Activated CD4-positive, alpha-beta T cell treated with anti-CD3 and anti-CD28 coated beads, Interleukin-2, amount 50 U/mL, for 16 hours (primary cell): ENCODE measurements at places on chromosomes 3 and 15.

- DNase-seq, result peak; percentile 67
Measured at GRCh38 chr3:69294014-69294766, 91.7 kb downstream of the FRMD4B start.

DNA sequence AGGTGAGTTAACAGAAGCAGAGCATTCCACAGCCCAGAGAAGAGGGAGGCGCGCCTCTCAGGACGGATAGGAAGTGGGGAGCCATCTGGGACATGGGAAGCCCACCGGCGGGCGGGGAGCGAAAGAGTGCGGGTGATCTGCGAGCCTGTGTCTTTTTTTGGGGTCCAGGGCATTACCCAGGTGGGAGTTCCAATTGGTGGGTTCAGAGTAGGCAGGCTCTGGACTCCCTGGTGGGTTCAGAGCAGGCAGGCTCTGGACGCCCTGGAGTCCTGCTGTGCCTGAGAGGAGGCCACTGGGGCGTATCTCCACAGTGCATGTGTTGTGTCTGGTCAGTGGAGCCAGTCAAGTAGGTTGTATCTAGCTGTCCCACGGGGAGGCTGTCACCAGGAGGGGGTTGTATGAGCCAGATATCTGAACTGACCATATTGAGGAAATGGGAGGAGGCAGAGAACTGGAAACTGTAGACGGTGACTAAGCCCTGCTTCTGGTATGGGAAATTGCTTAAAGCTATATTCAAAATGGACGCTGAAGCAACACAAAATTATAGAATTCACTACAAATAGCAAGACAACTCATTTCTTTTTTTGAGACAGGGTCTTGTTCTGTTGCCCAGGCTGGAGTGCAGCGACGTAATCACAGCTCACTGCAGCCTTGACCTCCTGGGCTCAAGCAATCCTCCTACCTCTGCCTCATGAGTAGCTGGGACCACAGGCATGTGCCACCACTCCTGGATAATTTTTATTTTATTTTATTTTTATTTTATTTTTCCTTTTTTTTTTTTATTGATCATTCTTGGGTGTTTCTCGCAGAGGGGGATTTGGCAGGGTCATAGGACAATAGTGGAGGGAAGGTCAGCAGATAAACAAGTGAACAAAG is 34.5 kb upstream of the CHST2 start:
- DNase-seq, result no peak

- no peak for DNase-seq
Measured at GRCh38 chr3:178966299-178967176, 105.1 kb downstream of the ZMAT3 start.

DNA sequence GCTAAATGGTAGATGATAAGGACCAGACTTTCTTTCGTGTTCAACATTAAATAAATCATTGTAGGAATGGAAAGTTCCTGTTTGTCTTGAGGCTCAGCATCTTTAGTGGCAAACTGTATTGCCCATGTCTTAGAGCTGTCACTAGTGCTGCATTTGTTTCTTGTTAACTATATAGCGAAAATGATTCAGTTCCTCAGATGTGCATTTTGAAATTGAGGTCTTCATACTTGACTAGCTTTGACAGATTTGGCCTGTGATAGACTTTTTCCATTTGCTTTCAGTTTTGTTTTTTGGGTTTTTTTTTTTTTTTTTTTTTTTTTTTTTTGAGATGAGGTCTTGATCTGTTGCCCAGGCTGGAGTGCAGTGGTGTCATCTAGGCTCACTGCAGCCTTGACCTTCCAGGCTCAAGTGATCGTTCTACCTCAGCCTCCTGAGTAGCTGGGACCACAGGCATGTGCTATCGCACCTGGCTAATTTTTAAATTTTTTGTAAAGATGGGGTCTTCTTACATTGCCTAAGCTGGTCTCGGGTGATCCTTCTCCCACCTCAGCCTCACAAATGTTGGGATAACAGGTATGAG is 9.5 kb upstream of the RPLP1 start:
- no peak for DNase-seq

DNA sequence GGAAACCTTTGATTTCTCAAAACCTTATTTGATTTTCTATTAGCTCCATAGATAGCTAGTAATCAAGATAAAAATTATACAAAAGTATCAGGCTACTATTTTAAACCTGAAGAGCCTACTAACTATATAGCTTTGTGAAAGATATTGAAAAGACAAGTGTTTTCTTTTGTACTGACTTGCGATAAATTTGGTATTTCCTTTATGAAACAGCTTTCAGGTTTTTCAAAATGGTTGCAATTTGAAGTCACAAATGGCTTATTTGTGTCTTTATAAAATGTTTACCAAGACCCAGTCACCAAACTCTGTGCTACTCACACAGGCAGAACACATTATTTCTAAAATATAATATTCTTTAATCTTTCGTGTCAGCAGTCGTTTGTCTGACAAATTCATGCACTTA is 167.5 kb upstream of the ALCAM start:
- DNase-seq, result no peak

DNA sequence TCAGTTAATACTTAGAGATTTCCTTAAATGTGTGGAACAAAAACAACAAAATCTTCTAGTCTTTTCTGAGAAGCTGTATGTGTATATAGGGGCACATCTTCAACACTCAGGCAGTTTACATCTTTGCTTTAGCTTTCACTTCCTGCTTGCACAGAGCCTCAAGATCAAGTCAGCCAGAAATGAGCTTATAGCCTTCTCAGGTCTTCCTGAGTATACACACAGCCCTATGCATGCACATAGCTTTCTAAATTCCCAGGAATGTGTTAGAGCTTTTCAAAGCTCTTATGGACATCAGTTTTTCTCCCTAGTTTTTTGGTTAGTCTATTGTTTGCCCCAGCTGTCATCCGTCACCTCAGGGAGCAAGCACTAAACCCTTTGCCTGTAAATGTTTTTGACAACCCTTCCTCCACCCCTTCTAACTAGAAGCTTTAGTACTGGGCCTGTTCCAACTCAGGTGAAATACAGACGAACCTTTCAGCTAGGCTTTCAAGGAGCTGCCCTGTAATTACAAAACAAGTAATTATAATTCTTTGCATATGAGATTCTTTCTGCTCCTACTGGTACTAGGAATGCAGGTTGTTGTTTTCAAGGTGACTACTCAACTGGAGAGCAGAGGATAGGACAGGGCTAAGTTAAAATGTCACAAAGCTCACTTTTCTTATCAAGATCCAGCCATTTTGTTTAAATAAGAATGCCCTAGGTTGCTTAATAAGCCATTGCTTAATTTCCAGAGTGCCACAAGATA is 22.6 kb upstream of the MTMR10 start:
- no peak for DNase-seq

- DNase-seq, result no peak
Measured at GRCh38 chr15:77059786-77060361, 11.0 kb downstream of the TSPAN3 start.

- no peak for DNase-seq
Measured at GRCh38 chr3:84141571-84141970, 817.2 kb upstream of the CADM2 start.

DNA sequence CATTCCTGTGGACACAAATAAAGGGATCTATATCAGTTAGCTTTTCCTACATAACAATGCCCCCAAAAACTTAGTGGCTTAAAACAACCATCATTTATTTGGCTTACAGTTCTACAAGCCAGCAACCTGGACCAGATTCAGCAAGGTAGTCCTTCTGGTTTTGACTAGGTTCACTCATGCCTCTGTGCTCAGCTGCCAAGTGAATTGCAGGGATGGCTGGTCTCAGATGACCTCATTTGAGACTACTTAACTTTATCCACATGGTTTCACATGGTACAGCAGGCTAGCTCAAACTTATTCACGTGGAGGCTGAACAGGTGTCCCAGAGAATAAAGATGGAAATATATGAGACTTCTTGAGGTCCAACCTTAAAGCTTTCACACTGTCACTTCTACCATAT is 119.3 kb upstream of the BFSP2 start:
- DNase-seq, result no peak

- no peak for DNase-seq
Measured at GRCh38 chr3:17941766-17942165, 199.3 kb upstream of the TBC1D5 start.

DNA sequence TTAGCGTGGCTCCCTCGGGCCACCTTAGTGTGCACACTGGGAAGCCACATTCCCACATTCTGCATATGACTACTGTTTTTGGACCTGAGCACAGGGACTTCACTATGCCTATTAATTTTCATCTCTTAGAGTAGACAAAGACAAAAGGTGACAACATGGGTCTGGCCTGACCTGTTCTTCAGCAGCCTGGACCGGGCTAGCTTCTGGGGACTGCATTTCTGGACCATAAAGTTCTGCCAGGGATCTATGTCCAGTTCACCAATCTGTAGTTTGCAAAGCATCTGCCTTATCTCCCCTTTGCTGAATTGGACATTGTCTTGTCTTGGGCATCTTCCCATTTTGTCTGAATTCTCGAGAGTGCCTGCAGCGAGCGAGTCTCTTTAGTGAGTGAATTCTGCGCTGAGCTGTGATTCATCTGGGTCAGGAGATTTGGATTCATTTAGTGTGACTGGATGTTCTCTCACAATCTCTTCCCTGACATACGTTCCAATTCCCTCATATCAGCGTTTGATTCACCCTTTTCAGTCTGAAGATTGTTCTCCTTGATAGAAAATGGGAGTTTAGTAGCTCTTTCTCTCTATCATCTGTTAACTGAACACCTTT is 112.2 kb upstream of the PLXNA1 start:
- no peak for DNase-seq

DNA sequence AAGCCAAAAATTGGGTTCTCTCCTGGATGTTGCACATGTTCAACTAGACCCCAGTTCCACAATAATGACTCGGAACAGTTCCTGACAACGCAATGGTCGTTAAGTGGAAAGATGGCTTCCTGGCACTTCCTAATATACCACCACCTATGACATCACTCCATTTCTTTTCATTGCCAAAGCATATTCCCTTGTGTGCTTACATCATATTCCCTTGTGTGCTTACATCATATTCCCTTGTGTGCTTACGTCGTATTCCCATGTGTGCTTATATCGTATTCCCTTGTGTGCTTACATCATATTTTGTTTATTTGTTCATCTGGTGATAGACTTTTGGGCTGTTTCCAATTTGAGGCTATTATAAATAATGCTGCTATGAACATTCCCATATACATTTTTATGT is 39.2 kb downstream of the TFRC start:
- no peak for DNase-seq

DNA sequence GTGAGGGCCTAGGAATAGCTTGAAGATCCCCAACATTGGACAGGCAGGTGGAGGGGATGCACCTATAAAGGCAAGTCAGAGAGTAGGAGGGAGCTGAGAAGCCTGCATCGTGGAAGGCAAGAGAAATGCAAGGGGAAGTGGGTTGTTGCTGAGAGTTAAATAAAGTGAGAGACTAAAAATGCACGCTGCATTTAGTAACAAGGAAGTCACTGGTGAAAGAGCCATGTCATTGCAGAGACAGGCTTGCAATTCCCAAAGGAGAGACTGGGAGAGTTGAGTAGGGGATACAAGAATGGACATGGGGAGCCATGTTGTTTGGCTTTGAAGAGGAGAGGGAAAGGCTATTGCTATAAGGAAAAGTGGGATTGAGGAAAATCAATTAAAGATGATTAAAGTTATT is 77.0 kb upstream of the HEG1 start:
- no peak for DNase-seq
